ENCODE measurements at places on chromosomes 6 and 20.

GRCh38 chr20:33578510-33578909, 83.6 kb upstream of the C20orf144 start:
- no peak for DNase-seq

- no peak for DNase-seq
These were observed 134.7 kb downstream of the PACRG start for GRCh38 chr6:162862462-162862861.

DNA sequence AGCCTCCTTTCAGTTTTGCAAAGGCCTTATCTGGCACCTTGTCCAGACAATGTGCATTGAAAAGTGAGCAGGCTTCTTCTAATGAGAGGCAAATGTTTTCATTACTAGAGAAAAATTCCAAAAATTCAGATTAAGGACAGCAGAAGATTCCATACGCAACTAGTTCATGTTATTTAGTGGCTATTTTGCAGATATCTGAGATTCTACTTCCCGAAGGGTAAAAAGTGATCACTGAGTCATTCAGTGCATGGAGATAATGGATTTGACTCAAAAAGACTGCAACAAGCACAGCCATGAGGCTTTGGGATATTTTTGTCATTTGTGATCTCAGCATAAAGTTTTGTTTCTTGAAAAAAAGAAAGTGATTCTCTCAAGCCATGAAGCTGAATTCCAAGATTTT, 29.9 kb downstream of the METTL24 start:
- DNase-seq: peak; percentile 3

DNA sequence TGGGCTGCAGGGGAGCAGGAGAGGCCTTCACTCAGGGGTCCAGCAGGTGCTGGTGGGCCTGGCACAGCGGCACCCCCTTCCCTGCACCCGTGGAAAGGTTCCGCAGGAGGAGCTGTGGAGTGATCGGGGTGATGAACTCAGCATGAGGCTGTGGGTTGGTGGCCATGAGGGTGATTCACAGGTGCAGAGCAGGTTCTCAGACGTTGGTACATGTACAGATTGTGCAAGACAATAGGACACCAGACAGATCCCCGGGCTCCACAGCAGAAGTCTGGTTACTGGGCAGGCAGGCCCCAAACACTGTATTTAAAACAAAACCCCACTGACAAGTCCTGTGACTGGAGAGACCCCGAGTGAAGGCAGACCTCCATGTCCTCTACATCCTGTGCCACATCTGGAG, 151.6 kb upstream of the CDH4 start:
- DNase-seq: no peak

DNA sequence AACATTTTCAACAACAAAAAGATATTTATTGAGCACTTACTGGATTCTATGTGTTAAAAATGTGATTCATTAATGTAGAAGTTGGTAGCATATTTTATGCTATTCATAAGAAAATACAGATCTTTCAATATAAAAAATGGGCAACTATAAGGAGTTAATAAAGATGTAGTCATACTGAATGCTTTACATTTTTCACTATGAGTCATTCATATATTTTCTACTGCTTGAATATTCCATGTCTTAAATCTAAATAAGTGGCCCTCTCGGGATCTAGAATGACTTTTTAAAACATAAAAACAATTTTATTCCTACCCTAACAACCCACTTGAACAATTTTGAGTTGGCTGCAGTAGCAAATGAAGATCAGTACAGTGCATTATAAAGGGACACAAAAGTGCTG, 362.1 kb downstream of the PHF3 start:
- DNase-seq: no peak

DNA sequence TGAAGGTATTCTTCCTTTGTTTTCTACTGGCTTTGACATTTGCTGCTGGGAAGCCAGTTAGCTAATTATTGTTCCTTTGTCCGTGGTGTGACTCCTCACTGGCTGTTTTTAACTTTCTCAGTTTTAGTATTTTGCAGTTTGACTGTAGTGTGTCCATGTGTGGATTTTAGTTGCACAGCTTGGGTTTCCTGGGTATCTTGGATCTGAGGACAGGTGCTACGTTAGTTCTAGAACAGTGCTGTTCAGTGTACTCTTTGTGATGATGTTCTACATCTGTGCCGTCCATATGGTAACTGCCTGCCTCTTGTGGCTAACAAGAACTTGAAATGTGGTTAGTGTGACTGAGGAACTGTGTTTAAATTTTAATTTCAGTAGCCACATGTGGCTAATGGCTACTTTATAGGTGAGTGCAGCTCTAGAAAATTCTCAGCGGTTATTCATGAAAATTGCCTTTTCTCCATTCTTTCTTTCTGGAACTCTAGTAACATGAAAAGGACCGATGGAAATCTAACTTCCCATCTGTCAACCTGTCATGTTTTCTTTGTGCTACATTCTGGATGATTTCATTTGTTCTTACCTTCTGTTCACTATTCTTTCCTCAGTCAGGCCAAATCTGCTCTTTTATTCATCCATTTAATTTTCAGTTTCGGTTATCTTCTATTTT, 7.4 kb downstream of the SNX9 start:
- no peak for DNase-seq

DNA sequence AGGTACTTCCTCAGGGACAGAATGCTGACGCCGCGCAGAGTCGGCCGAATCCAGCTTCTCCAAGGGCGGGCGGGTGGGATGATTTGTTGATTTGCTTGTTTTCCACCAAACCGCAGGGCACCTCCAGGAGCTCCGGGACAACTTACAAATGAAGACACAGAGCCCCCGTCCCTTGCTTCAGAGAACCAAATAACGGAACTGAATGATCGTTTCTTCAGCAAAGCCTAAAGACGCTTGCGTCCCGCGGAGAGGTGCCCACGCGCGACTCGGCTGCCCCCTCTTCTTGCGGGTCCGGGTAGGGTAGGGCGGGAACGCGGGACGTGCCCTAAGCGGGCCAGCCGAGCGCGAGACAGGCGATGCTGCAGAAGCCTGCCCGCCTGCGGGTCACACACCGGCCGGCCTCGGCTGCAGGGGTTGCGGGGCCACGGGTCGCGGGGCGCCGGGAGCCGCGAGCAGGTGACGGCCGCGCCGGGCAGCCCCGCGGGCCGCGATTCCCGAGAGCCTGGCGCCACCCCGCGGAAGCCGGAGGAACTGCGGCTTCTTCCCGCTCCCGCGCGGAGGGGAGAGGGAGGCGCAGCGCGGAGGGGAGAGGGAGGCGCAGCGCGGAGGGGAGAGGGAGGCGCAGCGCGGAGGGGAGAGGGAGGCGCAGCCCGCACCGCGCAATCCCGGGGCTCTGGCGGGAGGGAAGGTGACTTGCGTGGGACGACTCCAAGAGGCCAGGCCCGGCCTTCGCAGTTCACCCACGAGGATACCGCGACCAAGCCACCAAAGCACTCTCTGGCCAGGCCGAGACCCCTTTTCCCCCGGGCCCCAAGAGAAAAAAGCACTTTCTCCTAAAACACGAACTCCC, 7.7 kb upstream of the FOXF2 start:
- DNase-seq: peak; percentile 39

DNA sequence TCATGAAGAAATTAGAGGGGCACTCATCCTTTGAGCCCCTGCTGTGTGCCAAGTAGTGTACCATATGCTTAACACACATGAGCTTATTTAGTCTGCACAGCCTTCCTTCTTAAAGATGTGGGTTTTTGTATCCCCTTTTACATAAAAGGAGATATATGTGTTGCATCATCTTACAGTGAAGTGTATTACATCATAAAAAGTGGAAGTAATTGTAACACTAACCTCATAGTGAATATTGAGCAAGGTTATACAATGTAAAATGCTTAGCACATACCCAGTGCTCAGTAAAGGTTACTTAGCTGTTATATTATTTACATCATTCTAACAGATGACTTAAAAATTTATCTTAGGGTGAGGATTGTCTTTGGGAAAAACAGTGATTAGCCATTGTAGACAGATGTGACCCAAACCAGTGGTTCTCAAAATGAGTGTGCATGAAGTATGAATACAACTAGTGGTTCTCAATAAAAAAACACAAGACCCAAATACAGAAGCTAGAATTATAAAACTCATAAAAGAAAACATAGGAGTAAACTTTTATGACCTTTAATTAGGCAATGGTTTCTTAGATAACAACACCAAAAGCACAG, 3.8 kb upstream of the PIGU start:
- no peak for DNase-seq

DNA sequence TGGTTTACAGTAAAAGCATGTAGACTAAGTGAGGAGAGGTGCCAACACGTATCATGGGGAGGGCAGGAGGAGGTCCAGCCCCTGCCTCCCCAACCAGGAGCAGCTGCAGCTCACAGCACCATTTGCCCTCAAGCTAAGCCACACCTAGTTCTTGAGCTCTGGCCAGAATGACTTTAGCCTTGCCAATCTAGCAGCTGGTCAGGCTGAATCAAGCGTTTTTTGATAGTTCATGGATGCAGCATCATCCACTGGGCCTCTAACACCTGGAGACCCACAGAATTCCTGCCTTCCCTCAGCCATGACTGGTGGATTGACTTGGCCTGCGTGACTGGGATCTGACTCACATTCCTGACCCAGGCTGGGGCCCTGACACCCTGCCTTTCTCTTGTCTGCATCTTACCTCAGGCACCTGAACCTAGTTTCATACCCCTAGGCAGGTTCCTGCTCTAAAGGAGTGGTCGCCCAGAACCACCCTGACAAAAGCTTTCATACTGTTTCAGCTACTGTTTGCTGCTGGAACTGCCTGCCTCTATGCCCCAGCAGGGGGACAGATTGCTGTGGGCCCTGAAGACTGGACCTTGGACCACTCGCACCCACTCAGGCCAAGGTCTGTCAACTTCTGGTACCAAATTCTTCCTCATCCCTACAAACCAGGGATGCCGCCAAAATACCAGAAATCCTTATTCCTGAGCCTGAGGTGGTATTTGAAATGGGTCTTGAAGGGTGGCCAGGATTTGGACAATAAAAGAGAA, 122.3 kb downstream of the QRSL1 start:
- DNase-seq: peak; percentile 93

- peak; percentile 25 for DNase-seq
These were observed 16.2 kb upstream of the IER3 start for GRCh38 chr6:30760549-30760948.

- DNase-seq: peak; percentile 6
These were observed 31.1 kb downstream of the PLG start for GRCh38 chr6:160733050-160733646.

GRCh38 chr20:61723529-61724257, 342.0 kb downstream of the TAF4 start:
- no peak for DNase-seq

GRCh38 chr20:62367633-62368391, 700 bp upstream of the LAMA5 start:
- no peak for DNase-seq

DNA sequence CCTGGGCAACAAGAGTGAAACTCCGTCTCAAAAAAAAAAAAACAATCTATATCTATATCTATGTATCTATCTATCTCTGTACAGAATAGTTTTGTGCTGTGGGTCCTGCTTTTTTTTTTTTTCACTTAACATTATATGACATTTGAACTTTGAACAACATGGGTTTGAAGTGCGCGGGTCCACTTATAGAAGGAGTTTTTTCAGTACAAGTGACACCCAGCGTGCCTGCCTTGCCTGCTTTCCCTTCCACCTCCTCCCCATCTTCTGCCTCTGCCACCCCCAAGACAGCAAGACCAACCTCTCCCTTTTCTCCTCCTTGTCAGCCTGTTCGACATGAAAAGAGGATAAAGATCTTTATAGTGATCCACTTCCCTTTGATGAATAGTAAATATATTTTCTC, 102.2 kb upstream of the KCNG1 start:
- no peak for DNase-seq

- no peak for DNase-seq
These were observed 89.5 kb downstream of the JARID2 start for GRCh38 chr6:15335385-15335784.

GRCh38 chr6:70601014-70601413, 34.3 kb downstream of the SDHAF4 start:
- DNase-seq: no peak

- no peak for DNase-seq
These were observed 56.8 kb upstream of the SLC32A1 start for GRCh38 chr20:38667417-38667956.

DNA sequence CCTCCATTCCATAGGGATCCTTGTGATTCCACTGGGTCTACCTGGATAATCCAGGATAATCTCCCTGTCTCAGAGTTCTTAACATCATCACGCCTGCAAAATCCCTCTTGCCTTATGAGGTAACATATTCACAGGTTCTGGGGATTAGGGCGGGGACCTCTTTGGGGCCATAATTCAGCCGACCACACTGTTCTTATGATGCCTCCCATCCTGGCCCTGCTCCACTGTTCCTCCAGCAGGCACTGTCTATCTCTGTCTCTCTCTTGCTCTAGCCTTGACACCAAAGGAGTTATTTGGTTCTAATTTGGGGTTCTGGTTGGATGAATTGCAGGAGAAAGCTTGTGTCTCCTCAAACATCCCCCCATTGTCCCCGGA, 168.1 kb downstream of the NFATC2 start:
- DNase-seq: no peak

DNA sequence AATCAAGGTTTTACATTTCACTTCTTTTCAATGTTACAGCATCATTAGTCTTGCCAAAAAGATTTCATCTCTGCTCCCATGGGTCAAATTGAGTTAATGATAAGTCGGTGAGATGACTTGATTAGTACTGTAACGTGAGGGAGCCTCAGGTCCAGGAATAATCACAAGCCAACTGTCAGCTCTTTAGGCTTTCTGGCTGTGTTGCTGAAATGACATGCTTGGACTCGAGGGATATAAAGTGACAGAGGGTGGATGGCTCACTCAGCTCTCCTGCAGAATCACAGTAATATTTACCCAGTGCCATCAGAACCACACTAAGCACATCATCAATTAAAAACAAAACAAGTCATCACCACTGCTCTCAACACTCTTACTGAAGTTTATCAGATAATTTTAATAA, 196.2 kb upstream of the THEMIS start:
- DNase-seq: no peak

GRCh38 chr6:32922083-32922482, 18.7 kb downstream of the HLA-DMB start:
- no peak for DNase-seq

- DNase-seq: peak; percentile 91
These were observed 48.0 kb upstream of the PTPN1 start for GRCh38 chr20:50462093-50462690.

DNA sequence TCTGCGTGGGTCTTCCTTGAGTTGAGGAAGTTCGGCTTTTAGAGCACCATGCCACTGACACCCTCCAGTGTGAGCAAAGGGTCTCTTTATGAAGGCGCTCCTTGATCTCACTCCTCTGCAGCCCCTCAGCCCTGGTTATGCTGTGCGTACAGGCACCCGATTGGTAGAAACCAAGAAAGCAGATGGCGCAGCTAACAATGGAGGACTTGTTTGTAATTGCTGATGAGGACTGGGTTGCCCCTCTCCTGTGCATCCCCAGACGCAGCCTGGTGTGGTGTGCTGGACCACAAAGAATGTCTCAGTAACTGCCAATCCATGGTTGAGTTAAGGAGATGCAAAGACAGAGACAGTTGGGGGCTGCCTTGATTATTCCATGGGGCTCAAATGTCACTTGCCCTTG, 30.2 kb downstream of the INSM1 start:
- DNase-seq: no peak

GRCh38 chr6:48765352-48765961, 654.5 kb upstream of the PTCHD4 start:
- DNase-seq: peak; percentile 54

All from NCI-H226 (cell line).